Activated CD4-positive, CD25-positive, alpha-beta regulatory T cell (primary cell): ENCODE measurements at places on chromosomes 16 and 17.

DNA sequence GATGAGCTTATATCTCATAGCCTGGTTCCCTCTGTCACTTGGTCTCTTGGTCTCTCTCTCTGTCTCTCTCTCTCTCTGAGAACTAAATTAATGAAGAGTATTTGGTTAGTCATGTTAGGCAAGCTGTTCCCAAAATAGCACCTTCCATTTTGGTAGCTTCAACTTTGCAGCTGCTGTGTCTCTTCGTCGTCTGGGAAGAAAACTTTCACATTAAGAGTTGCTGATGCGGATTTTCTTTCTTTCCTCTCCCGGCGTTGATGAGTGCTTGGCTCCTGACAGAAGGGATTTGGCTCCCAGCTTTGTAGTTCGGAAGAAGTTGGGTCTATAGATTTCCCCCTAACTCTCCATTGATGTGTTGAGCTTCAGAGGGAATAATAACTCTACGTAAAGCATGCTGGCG lies at the start of gene RBFOX1:
Gene RBFOX1 (plus strand): TSS at position 235 of the 400 bp plus-strand sequence.
- no peak for DNase-seq

DNA sequence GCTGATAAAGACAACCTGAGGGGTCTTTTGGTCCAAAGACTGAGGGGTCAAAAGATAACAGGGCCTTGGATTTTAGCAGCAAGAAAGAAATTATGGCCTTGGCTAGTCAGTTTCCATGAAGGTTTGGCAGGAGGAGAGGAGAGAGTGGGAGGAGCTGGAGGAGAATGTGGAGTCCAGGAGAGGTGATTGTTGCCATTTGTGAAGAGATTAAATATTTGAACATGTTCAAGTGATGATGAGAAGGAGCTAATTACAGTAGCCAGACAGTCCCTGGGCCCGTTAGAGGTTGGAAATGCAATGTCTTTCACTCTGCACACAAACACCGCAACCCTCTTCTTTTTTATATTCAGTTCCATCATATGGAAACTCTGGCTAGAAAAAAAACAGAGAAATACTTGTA lies 68.6 kb downstream of the TNRC6C start:
- DNase-seq, result no peak

DNA sequence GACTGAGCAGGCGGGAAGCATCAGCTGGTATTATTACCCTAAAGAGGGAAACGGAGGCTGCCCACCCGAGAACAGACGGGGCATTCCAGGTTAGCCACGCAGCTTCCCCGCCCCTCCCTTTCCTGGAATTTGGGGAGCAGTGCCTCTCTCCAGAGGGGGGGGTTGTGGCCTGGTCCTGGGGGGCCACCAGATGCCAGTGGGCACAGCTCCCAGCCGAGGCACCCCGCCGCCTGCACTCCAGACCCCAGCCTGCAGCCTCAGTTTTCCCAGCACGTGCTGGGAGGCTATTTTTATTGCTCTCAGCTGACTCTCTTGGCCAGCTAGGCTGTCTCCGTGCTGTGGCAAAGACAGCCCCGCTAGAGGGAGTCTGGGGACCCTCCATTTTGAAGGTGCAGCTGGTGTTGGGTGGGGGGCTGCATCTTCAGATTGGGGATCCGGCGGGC lies 62.7 kb upstream of the GSE1 start:
- DNase-seq, result no peak

- no peak for DNase-seq
These were observed 69.5 kb downstream of the AIPL1 start for GRCh38 chr17:6365200-6365943.

DNA sequence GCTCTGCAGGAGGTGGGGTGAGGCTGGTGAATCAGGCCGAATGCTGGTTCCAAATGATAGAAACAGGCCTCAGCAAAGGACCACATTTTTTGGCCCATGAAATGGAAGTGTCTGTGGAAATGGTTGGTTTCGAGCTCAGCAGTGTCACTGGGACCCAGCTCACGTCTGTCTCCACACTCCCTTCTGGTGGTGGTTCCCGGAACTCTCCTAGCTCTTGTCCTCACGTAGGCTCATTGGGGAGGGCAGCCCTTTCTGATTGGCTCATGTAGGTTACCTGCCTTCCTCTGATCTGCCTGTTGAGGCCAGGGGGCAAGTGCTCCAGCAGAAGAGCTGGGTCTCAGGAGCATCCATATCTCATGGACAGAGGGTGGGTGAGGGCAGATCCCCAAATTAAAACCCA lies 4.0 kb downstream of the ALG1 start:
- no peak for DNase-seq

- no peak for DNase-seq
These were observed 17.1 kb downstream of the CDH1 start for GRCh38 chr16:68754084-68754792.

DNA sequence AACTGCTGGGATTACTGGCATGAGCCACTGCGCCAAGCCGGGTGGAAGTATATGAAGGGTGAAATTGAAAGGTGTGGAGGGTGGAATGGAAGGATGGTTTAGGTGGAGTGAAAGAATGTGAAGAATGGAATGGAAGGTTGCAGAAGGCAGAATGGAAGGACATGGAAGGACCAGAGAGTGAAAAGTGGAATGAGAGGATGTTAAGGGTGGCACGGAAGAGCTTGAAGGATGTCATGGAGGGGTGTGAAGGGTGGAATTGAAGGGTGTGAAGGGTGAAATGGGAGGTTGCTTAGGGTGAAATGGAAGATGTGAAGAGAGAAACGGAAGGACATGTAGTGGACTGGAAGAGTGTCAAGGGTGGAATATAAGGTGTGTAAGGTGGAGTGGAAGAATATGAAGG lies 16.2 kb downstream of the MIS12 start:
- DNase-seq, result no peak

GRCh38 chr17:33927732-33928133 lies 327.4 kb upstream of the CCL2 start:
- DNase-seq, result no peak

GRCh38 chr16:11968577-11968976 lies 3.6 kb downstream of the TNFRSF17 start:
- DNase-seq, result no peak

DNA sequence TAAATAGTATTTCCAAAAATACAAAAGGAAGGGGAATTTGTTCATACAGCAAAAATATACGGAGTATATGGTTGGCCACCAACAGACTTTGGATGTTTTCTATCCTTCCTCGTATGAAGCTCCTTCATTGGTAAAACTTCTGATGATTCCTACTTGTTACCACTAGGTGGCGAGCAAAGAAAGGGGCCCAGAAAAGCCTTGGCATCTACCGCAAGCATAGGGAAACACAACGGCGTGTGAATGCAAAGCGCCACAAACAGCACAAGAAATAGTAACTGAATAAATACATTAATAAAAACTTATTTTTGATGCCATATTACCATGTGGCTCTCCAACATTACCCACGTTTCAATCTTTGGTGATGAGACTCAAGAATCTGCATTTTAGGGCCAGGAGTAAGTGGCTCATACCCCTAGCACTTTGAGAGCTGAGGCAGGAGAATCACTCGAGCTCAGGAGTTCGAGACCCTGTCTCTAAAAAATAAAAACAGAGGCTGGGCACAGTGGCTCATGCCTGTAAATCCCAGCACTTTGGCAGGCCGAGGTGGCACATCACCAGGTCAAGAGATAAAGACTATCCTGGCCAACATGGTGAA lies 34.5 kb downstream of the YWHAE start:
- DNase-seq, result peak; percentile 28

DNA sequence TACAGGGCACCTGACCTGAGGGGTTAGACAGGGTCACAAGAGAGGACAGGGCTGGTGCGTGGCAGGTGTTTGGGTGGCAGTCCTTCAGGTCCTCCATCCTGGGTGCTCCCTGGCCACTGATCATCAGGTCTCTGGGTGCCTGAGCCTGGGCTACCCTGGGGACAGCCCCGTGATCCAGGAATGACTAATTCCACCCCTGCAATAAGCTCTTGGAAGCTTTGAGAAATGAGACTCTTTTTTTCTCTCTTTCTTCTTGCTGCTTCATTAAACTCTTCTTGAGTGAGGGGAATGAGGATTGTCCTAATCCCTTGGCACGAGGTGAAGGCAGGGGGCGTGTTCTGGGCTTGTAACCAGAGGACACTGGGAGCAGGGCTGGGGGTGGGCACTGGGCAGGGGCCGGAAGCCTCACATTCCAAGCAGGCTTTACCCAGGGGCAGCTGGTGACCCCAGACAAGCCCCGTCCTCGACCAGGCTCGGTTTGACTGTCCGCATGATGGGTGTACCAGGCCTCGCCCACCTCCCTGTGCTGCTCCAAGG lies 21.4 kb upstream of the SPNS2 start:
- no peak for DNase-seq

- DNase-seq, result no peak
These were observed 92.4 kb upstream of the HS3ST2 start for GRCh38 chr16:22721511-22722100.

- DNase-seq, result no peak
These were observed 15.3 kb downstream of the NPLOC4 start for GRCh38 chr17:81621494-81622130.

- no peak for DNase-seq
These were observed 17.3 kb upstream of the JPH3 start for GRCh38 chr16:87584975-87585374.

GRCh38 chr17:66248285-66248684 lies 19.1 kb upstream of the APOH start:
- DNase-seq, result no peak

DNA sequence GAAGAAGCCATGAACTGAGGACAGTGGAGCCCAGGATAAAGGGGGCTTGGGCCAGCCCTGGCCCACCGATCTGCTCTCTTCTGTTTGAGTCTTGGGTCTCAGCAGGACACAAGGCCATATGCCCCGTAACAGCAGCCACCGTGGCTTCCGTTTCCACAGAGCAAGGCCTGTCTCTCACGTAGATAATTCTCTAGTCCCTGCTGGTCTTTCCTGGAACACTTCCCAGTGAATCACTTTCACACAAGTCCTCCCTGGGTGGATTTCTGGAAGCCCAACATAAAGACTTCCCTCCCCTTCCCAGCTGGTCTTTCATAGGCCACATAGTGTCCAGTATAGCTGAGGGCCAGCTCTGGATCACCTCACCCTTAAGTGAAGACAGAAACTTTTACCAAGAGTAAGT lies 19.9 kb upstream of the C16orf78 start:
- DNase-seq, result no peak

DNA sequence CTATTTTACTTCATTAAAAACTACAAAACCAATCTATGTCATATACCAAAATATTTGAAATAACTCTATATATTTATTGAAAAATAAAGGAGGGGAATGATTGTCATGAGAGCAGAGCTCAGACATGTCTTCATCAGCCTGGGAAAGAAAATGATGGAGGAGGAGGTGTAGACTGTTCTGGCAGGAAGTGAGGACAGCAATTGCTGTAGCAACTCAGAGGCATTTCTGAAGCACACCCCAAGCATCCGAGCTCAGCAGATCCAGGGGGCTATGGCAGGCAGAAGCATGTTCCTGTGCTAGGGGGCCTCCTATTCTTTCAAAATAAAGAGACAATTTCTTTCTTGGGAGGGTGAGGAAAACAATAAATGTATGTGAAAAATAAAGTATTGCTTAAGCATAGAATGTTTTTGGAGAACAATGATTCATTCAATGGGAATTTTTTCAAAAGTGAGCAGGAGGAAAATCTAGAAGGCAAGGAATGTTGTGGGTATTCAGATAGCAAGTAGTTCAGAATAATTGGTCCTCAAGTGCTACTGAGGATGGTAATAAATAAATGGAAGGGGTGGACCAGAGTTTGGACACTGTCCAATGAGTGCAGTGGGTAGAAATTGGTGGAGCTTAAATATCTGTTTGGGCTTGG lies 383.4 kb downstream of the CDH11 start:
- DNase-seq, result no peak

GRCh38 chr17:32161029-32161428 lies 18.7 kb downstream of the RHOT1 start:
- DNase-seq, result no peak
